GM10248 (cell line): ENCODE measurements at places on chromosomes 12 and 14.

DNA sequence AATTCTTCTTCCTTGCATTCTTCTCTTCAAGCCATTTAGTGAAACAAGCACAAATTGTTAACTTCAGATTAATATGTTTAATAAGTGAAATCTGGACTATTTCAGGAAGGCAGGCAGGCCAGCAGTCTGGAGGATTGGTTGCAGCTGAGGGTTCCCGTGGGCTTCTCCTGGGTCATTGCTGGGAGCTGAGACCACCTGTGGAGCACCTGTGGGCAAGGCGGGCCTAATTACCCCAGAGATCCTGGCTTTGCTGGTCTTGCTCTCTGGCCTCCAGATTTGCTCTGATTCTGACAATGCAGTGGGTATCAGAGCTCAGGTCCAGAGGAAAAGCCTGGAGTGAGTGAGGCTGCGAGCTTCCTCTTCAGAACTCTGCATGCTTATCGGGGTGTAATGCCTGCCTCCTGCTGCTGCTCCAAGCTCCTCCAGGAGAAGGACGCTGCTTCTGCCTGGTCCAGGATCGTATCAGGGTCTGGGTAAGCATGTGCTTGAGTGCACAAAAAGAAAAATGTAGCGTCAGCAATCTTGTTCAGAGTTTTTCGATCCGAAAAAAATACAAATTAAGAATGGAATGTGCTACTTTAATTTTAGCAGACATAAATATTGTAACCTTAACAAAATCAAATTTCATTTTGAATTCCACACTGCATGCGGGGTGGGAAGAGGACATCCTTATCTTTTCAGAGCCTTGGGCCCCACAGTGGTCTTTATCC, 93.8 kb downstream of the TMEM30B start:
- DNase-seq = no peak

DNA sequence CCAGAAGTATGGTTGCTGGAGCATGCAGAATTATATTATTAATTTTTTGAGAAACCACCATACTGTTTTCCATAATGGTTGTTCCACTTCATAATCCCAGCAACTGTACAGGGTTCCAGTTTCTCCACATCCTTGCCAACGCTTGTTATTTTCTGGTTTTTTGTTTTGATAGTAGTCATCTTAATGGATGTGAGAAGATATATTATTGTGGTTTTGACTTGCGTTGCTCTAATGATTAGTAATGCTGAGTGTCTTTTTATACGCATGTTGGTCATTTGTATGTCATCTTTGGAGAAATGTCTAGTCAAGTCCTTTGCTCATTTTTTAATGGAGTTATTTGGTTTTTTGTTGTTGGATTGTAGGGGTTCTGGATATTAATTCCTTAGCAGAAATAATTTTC, 58.1 kb downstream of the DAAM1 start:
- DNase-seq = no peak

DNA sequence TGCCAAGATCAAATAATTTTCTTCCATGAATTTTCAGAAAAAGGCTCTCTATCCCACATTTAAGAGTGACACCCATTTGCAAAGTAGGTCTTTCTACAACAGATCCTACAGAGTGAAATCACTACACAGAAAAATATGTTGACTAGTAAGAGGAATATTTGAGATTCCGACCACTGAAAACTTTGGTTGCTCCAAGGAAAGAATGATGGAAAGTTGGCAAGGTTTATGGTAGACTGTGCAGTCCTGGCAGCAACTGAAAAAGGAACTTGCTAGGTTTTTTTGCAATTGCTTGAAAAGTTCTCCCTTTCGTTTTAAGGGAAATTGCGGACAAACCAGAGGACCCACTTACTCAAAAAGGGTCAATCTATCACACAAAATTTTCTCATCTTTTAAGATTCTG, 83.1 kb upstream of the TSPAN8 start:
- DNase-seq = no peak

- no peak for DNase-seq
Measured at GRCh38 chr14:106269029-106269428, 742.6 kb downstream of the TMEM121 start.

- no peak for DNase-seq
Measured at GRCh38 chr12:27589419-27589818, 65.4 kb downstream of the PPFIBP1 start.
